ENCODE measurements at places on chromosomes 12 and 14.

DNA sequence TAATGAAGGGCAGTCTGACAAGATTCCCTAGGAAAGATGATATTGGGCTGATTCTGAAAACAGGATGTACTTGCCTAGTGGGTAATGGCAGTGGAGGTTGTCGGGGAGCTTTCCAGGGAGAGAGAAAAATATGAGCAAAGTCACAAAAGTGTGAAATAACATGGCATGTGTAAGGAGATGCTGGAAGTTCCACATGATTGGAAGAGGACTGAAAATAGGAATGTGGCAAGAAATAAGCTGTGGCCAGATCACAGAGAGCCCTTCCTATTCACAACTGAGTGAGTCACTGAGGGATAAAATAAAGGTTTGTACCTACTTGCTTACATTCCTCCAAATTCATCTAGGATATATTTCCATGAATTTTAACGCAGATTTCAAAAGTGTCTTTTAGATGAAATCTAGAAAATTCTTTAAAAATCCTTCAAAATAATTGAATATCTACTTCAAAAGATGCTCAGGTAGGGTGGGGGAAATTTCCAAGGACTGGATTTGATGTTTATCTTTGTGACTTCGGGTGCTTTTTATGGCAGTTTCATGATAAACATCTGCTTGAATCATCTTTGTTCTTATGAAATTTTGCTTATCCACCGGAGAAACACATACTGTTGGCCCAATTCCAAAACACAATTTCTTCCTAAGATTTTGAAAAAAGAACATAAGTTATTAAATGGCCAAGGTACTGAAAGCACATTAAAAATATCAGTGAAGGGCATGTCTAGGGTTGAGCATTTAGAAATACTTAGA is 36.3 kb upstream of the SLC2A13 start:
- H3K27ac ChIP-seq: no peak overlapping the region
- no peaks in the 10 kb centered on the region for H3K27me3 ChIP-seq
- no peaks in the 10 kb centered on the region for H3K4me1 ChIP-seq
- DNase-seq: peak; percentile 39

GRCh38 chr12:91091916-91092715 is 19.2 kb downstream of the LUM start:
- H3K4me3 ChIP-seq: no peak overlapping the region
- no peaks in the 10 kb centered on the region for H3K4me1 ChIP-seq
- H3K36me3 ChIP-seq: no peaks in the 10 kb centered on the region
- no peaks in the 10 kb centered on the region for H3K27me3 ChIP-seq
- no peak overlapping the region for H3K27ac ChIP-seq

GRCh38 chr14:23294734-23295561 is 7.7 kb downstream of the PPP1R3E start:
- peaks cover 20% of the 10 kb centered on the region for H3K4me1 ChIP-seq
- peak; percentile 91 for DNase-seq
- H3K4me3 ChIP-seq: no peak overlapping the region
- H3K36me3 ChIP-seq: peaks cover 6% of the 10 kb centered on the region
- no peak overlapping the region for H3K27ac ChIP-seq

DNA sequence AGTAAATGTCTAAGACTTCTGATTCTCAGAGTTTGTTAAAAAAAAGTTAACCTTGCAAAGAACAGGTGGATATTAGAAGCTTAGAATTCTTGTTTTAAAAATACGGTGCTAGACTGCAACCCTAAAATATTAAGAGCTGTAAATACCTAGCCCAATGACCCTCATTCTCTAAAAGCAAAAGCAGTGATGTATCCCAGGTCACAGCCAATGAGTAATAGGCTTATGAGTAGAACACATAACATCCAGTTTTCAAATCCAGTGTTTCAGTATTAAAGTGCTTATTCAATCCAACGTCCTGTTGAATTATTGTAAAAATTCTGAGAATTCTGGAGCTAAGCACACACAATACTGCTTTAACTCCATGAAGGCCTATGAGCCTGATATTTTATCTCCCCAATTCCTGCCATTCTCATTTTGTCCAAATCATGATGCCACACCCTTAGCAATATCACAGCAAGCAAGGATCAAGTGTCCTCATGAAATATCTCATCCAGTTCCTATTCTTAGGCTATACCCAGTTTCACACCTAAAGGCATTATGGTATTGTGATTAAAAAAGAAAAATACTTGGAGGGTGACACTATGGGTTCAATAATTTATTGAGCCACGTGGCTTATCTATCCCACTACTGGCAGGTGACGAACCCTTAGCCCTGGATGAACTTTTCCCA is 15.3 kb upstream of the ARID4A start:
- DNase-seq: no peak
- no peaks in the 10 kb centered on the region for H3K27me3 ChIP-seq
- no peak overlapping the region for H3K27ac ChIP-seq
- peaks cover 53% of the 10 kb centered on the region for H3K36me3 ChIP-seq
- H3K4me1 ChIP-seq: peaks cover 24% of the 10 kb centered on the region

- DNase-seq: no peak
- H3K4me1 ChIP-seq: peaks cover 12% of the 10 kb centered on the region
- no peak overlapping the region for H3K4me3 ChIP-seq
- H3K27me3 ChIP-seq: no peaks in the 10 kb centered on the region
Measured at GRCh38 chr14:21311614-21312013, 31.7 kb downstream of the RPGRIP1 start.

DNA sequence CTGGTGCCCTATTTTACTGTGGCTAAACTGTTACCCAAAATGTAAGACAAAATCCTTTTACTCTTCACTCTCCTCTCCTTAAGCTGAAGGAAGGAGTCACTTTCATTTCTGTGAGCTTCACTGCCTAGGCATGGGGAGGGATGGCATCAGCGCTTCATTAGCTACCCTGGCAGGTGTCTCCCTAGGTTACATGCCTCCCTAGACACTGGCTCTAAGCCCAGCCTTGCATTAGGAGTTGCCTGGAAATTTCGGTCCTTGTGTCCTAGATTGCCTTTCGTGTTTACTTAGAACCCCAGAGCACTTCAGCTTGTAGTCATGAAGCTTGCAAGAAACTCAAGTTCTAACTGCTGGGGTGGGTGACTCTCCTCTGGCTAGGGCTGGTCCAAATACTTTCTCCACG is 520.5 kb upstream of the STXBP6 start:
- DNase-seq: no peak
- no peak overlapping the region for H3K27ac ChIP-seq
- H3K4me1 ChIP-seq: no peaks in the 10 kb centered on the region
- no peak overlapping the region for H3K4me3 ChIP-seq
- no peaks in the 10 kb centered on the region for H3K27me3 ChIP-seq

DNA sequence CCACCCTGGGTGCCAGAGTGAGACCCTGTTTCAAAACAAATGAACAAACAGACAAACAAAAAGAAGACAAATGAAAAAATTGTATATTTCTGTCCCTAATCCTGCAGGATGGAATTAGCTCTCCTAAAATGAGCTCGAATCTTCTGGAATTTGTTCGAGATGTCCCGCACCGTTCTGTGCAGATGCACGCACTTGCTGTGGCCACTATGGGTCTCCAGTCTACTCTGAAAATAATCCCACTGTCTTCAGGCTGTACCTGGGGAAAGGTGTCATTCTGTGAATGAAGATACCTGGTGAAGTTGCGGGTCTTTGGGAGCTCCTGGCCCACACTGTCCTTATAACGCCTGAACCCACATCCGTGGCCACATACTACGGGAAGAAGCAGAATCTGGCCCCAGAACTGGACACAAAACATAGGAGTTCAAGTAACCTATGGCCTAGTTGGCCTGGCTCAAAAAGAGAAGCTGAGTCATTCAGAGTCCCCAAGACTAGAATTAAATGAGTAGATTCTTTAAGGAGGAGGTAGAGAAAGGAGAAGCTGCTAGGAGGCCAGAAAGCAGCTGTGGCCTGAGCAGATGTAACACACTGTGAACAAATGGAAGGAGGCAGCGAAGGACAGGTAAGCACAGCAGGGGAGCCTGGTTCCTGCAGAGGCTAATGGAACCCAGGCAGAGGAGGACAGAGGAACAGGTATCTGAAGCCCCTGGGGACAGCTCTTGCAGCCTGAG is 108.6 kb downstream of the FOXN3 start:
- H3K27ac ChIP-seq: peak overlapping the region; percentile 43
- no peak overlapping the region for H3K4me3 ChIP-seq
- H3K27me3 ChIP-seq: no peaks in the 10 kb centered on the region
- H3K36me3 ChIP-seq: peaks cover 3% of the 10 kb centered on the region
- peak; percentile 45 for DNase-seq
- H3K4me1 ChIP-seq: peaks cover 35% of the 10 kb centered on the region

- H3K4me1 ChIP-seq: peaks cover 1% of the 10 kb centered on the region
- H3K27ac ChIP-seq: no peak overlapping the region
- H3K36me3 ChIP-seq: peaks cover 4% of the 10 kb centered on the region
- H3K27me3 ChIP-seq: no peaks in the 10 kb centered on the region
- H3K4me3 ChIP-seq: no peak overlapping the region
- DNase-seq: no peak
Measured at GRCh38 chr12:96337953-96338352, 62.3 kb downstream of the CDK17 start.

GRCh38 chr14:77620222-77620870 is 3.9 kb upstream of the SPTLC2 start:
- H3K4me1 ChIP-seq: peaks cover under 1% of the 10 kb centered on the region
- DNase-seq: no peak
- H3K4me3 ChIP-seq: no peak overlapping the region
- no peak overlapping the region for H3K27ac ChIP-seq
- H3K36me3 ChIP-seq: no peaks in the 10 kb centered on the region

DNA sequence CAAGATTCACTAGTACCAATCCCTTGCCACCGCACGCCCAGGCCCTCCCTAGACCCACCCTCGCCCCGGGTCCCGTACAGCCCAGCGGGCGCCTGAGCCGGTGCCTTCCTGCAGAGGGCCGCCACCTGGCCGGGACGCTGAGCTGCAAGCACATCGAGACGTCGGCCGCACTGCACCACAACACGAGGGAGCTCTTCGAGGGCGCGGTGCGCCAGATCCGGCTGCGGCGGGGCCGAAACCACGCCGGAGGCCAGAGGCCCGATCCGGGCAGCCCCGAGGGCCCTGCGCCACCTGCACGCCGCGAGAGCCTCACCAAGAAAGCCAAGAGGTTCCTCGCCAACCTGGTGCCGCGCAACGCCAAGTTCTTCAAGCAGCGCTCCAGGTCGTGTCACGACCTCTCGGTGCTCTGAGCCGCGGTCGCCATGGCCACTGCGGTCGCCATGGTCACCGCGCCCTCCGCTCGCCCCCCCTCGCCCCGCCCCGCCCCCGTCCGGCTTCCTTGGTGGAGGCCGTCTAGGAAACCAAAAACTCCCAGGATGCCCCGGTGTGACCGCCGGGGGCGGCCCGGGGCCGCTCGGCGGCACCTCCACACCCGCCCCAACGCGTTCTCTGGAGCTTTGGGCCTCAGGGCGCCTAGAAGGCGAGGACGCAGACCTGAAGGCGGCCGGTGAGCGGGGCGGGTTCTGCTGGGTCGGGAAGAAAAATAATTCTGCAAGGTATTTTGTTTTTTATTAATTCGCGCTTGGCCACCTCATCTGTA is 3.7 kb downstream of the REM2 start:
- no peak overlapping the region for H3K27ac ChIP-seq
- H3K4me3 ChIP-seq: no peak overlapping the region
- DNase-seq: peak; percentile 87
- H3K4me1 ChIP-seq: peaks cover 24% of the 10 kb centered on the region
- H3K36me3 ChIP-seq: no peaks in the 10 kb centered on the region
- H3K27me3 ChIP-seq: no peaks in the 10 kb centered on the region

DNA sequence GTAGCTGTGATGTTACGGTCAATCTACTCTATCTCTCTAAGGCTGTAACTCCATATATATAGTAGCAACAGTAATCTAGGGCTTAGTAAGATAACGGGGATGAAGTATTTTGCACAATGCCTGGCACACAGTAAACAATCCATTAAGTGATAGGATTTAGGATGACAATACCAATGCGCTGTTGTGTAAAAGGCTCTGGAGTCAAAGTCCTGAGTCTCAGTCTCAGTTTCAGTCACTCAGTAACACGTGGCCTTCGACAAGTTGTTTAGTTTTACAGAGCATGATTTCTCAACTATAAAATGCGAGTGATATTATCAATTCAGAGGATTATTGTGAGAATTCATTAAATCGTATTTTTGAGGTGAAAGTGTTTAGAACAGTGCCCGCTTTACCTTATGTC is 162.4 kb downstream of the GARIN6 start:
- no peaks in the 10 kb centered on the region for H3K4me1 ChIP-seq
- H3K4me3 ChIP-seq: no peak overlapping the region
- H3K27ac ChIP-seq: no peak overlapping the region
- no peaks in the 10 kb centered on the region for H3K27me3 ChIP-seq

DNA sequence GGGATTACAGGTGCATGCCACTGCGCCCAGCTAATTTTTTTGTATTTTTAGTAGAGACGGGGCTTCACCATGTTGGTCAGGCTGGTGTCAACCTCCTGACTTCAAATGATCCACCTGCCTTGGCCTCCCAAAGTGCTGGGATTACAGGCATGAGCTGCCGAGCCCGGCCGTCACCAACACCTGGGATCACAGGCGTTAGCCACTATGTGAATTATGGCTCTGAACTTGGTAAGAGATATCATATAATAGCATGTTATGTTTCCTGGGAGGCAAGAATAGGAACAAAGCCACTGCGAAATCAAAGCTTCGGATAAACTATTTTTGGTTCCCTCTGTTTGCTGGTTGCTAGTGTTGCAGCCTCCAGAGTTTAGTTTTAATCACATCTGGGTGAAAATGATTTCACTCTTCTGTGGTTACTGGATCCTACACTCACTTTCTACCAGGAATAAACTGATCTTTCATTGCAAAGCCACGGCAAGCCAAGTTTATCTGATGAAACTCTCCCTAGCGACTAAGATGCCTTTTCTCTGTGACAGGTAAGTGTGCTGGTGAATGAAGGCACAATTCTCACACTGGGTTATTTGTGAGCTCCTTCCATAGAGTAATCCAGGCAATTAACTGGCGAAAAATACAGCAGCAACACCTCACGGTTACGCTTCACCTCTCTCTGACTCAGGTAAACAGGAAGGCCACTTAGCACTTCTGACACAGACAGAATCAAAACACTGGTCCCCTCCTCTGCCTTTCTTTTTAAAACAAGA is 16.7 kb downstream of the SNRNP35 start:
- H3K36me3 ChIP-seq: peaks cover 13% of the 10 kb centered on the region
- no peak overlapping the region for H3K27ac ChIP-seq
- no peak for DNase-seq
- H3K4me1 ChIP-seq: no peaks in the 10 kb centered on the region
- no peak overlapping the region for H3K4me3 ChIP-seq

DNA sequence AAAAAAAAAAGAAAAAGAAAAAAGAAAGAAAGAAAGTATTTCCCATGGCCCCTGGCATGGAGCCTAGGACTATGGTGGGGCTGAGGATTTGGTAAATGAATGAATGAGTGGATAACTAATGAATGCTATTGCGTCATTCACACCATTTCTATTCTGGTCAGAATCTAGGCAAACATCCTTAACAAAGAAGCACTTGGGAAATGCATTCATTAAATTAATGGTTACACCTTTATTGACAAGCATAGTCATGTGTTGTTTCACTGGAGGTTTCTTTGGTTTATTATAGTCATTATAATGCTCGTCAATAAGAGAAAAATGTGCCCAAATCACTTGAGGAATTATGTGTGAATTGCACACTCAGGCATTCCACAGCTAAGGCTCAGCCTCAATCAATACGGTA is 13.6 kb upstream of the AQP2 start:
- no peak overlapping the region for H3K4me3 ChIP-seq
- no peaks in the 10 kb centered on the region for H3K36me3 ChIP-seq
- no peaks in the 10 kb centered on the region for H3K27me3 ChIP-seq
- peaks cover 2% of the 10 kb centered on the region for H3K4me1 ChIP-seq
- no peak for DNase-seq

- no peak for DNase-seq
- H3K4me3 ChIP-seq: no peak overlapping the region
- no peak overlapping the region for H3K27ac ChIP-seq
- H3K36me3 ChIP-seq: no peaks in the 10 kb centered on the region
Measured at GRCh38 chr14:41137741-41138140, 468.9 kb upstream of the LRFN5 start.
